ENCODE measurements at places on chromosomes 7 and 10. TPM values are rescaled to one million over a fixed set of nuclear protein-coding genes. Genes with fewer than 3 reads are reported as not detected.

ASB15 gene
- not detected for polyA plus RNA-seq

PRSS2 gene
- not detected for polyA plus RNA-seq

NCF1 gene
- polyA plus RNA-seq: 2.1 TPM

DYNC1I1 gene
- 13.1 TPM for polyA plus RNA-seq

TRIL gene
- polyA plus RNA-seq: 47.9 TPM

VIM gene
- 2,092 TPM for polyA plus RNA-seq

CD36 gene
- polyA plus RNA-seq: 303 TPM

GNAT3 gene
- polyA plus RNA-seq: not detected

HIPK2 gene
- polyA plus RNA-seq: 31.0 TPM

THSD7A gene
- 17.1 TPM for polyA plus RNA-seq

CCDC3 gene
- 9.2 TPM for polyA plus RNA-seq

SNX8 gene
- polyA plus RNA-seq: 29.8 TPM

OR2F2 gene
- not detected for polyA plus RNA-seq

POLL gene
- polyA plus RNA-seq: 35.8 TPM

ANKRD30A gene
- not detected for polyA plus RNA-seq

DDX56 gene
- 77.0 TPM for polyA plus RNA-seq

ZNF239 gene
- polyA plus RNA-seq: 10.7 TPM

LYZL2 gene
- not detected for polyA plus RNA-seq

SEMA3A gene
- 32.5 TPM for polyA plus RNA-seq

SPDYE6 gene
- polyA plus RNA-seq: 5.6 TPM

SYT15 gene
- polyA plus RNA-seq: 31.1 TPM

SEC61G gene
- polyA plus RNA-seq: 168 TPM

ADIRF gene
- polyA plus RNA-seq: 8.0 TPM

CALHM1 gene
- 0.13 TPM for polyA plus RNA-seq

CYTH3 gene
- polyA plus RNA-seq: 20.7 TPM

TFPI2 gene
- polyA plus RNA-seq: 15.2 TPM

EBF3 gene
- 1.1 TPM for polyA plus RNA-seq

ADRA2A gene
- polyA plus RNA-seq: 0.15 TPM

COL13A1 gene
- polyA plus RNA-seq: 52.8 TPM

CRTAC1 gene
- 2.5 TPM for polyA plus RNA-seq

ASB4 gene
- polyA plus RNA-seq: 1.3 TPM

SH3PXD2A gene
- polyA plus RNA-seq: 92.9 TPM
